ENCODE measurements at places on chromosomes 11 and 22.

DNA sequence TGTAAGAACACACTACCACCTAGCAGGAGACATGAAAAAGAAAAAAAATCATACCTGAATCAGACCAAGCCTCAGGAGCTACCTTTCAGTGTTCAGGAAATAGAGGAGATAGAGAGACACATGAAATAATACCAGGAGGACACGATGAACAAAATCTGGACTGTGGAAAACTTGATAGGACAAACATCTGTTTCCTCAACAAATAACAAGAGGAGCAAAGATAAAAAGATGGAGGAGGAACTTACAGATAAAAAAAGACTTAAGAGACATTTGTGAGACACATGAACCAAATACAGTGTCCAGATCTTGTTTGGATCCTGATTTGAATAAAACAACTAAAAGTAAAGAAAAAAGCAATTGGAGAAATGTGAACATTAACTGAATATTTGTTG, 12.4 kb upstream of the KCNE3 start:
- no peak for DNase-seq

DNA sequence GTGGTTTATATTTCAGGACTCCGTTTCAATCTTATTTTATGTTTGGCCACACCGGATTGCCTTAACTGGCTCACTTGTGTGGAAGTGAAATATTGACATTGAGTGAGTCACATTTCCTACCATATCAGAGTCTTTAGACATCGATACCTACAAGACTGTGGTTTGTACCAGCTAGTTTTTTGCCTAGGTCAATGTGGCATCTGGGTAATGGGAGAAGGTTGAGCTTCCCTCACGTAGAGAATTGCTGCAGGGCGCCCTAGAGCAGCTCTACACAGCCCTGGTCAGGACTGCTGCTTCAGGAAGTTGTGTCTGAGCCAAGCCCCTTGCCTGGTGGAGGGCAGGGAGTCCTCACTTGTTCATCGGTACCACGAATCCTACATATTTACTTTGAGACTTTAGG, 1.6 kb downstream of the GRAMD1B start:
- DNase-seq: no peak

DNA sequence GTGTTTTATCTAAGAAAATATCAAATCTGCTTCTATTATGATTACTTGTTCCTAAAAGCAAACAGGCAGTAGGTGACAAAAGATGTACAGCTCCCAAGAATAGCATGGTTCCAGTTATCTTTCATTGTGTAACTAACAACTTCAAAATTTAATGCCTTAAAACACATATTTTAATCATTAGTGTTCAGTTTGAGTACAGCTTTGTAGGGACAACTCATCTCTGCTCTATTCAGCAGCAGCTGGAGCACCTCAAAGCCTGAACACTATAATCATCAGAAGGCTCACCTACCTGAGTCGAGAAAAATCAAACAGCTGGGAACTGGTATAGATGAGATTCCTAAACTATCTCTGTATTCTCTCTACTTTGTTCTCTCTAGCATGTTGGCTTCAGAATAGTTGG, 24.3 kb upstream of the OR5B12 start:
- no peak for DNase-seq

DNA sequence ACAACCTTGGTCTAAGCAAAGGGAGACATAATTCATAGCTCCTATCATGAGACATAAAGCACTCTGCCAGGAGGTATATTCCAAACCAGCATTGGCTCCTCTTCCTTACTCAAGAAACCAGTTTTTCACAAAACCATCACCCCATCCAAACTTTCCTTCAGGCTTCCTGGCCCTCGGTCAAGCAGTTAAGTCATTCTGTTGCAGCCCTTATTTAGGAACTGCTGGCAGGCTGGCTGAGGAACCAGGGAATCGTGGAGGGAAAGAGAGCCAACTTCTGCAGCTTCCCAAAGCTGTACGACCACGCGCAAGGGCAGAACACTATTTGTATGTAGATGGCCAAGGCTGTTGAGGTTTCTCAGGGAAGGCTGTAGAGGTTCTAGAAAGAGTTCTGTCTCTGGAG, 680 bp downstream of the IFT46 start:
- DNase-seq: no peak

DNA sequence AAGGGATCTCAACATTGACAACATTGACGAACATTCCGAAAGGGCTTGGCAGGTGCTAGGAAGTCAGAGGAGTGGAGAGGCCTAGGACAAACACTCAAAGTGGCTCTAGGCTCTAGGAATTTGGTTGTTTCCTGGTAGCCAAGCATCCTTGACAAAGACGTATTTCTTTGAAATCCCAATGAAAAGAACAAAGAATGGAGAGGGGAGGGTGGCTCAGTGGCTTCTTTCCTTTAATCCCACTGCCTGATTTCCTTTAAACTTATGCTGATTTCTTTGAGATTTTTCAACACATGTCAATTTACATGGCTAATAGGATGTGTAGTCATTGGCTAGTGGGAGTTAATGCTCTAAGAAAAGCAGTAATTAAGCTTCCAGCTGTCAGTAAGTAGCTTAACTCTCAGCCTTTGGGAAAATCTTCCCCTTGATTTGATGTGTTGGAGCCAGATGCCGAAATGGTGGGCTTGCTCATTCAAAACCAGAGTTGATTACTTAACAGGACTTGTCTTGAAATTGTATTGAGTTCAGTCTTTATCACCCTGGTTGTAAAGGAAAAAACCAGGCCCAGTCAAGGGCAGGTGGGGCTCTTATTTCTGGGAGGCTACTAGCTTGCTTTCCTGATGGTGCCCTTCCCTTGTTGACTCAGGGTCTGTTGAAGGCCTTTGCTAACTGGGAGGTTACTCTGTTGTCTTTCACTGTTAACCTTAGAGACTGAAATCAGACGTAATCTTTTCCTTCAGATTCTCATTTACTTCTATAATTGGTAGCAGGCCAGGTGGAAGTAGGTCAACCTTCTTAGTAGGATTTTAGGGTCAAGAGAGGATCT, 44.6 kb upstream of the SORL1-AS1 start:
- DNase-seq: no peak

- no peak for DNase-seq
Observed at GRCh38 chr11:65390099-65390941, 3.9 kb downstream of the FRMD8 start.

DNA sequence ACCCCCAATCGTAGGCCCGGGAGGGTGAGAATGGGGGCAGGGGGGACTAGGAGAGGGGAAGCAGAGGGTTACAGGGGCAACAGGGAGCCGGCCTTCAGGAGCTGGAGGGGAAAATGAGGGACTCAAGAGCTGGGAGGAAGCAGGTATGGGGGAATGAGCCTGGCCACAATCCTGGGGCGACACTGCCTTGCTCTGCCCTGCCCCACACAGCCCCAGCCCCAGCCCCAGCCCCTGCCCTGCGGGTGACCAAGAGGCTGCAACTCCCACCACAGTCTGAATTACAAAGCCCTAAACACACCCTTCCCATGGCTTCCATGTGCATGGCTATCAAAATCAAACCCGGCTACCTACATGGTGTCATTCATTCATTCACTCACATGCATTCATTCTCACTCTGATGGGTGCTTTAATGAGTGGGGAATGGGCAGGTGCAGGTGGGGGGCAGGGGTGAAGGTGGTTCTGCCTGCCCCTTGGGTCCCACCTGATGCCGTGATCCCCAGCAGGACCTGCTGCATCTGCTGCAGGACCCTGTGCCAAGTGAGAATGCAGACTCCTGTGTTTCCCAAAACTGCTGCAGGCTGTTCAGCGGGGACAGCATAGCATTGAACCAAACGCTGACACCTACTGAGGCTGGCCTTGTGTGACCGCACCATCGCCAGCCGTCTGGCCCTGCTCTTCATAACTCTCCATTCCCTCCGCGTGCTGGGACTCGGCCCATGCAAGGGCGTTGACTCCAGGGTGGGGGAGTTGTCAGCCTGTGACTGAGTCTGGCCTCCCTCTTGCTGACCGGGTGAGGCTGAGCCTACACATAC, 9.5 kb upstream of the LINC01488 start:
- no peak for DNase-seq

DNA sequence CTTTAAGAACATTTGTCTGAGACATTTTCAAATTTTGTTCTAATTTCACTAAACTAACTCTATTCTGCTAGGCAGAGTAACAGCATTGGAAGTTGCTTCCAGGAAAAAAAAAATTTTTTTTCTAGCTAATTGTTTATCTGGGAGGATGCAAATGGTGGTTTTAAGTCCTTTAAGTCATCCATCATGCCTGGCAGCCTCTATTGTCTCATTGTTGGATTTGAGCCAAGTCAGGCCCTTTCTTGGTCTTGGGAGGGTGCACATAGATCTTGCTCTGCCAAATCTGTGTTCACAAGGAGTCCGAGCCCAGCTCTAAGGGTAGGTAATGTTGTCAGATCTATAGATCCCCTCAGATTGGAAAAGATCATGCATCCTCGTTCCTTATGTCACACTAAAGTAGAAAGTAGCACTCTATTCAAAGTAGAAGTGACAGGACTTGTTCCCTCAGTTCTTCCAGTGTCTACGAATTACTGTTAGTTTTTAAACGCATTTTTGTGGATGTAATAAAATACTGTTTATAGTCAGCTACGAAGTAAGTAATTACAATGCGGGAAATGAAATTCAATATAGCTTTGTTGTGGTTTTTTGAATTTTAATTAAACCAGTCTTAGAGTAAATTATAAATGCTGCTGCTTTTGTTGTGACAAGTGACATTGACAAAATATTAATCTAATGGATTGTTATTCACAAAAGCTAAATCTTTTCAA, 166.0 kb upstream of the RASSF10 start:
- DNase-seq: no peak

DNA sequence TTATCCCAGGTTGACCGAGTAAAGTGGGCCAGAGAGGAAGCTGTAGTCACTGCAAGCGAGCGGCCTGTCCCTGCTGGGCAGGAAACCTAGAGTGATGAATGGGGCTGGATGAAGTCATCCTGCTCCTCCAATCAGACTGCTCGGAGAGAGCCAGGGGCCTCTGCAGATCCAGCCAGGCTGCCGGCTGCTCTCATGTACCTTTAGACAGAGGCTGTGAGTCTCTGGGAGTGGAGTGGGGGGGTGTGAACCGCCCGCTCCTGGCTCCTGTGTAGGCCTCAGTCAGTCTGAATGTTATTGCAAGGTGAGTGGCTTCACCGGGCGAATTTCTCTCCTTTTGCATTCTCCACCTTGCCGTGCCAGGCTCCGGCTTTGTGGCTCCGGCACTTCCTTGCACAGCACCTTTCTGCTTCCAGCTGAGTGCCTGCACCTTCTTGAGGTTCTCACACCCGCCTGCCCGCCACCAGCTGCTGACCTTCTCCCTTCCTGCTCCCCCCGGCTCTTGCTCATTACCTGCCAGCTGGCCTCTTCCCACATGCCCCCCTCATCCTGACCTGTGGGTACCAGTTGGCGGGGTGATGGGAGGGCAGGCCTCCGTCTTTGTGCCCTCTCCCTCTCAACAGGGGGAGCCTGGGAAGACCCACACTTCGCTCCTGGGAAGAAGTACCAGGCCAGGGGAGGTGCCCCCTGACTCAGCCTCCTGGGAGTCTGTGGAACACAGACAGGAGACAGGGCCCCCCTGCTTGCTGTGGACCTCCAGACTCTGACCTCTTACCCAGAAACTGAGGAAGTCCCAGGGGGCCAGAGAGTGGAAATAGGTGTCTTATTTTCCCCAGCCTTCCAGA, 79.9 kb downstream of the GRAMD1B start:
- DNase-seq: no peak

DNA sequence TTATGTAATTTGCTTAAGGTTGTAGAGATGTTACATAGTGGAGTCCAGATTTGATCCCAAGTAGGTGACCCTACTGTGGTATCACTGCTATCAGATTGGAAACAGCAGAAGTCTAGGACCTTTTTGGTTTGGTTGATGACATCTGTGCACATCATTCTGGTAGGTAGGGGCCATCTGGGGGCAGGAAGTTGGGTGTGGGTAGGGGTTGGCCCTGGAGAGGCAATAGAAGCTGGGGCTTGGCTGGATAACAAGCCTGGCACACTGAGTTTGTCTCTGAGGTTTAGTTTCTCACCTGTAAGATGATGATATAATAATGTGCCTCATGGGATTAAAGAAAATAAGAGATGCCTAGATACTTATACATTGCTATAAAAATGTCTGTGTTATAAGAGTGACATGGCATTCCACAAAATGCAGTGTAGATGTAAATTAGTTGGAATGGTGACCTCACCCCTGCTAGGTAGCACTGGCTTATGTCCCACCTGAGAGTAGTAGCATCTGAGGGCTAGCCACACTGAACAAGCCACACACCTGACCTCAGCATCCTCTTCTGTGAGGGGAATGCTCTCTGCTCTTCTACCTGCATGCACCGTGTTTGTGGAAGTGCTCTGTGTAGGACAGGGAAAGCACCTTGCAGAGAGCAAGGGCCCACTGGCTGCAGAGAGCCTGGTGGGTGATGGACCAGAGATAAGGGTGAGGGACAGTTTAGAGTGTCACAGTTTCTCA, 36.9 kb downstream of the PTPRJ start:
- no peak for DNase-seq

DNA sequence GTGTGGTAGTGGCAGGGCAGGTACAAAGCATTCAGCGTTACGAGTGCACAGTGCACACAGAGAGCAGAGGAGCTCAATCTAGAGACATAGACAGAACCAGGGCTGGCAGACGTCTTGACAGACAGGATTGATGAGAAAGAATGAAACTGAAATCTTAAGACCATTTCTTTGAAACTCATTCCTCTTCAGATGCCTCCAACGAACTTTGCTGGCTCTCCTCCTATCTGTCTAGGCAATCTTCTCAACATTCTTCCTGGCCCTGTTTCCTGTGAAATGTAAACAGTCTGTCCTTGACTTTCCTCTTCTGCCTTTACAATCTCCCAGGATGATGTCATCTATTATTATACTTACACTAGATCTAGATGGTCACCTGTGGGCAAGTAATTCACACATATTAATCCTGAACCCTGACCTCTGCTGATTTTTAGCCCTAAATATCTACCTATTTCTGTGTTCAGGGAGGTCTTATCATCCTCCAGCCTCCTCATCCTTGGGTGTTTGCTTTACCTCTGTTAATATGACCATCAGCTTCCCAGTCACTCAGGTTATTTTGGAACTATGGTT, 119.5 kb downstream of the ENTHD1 start:
- DNase-seq: no peak

DNA sequence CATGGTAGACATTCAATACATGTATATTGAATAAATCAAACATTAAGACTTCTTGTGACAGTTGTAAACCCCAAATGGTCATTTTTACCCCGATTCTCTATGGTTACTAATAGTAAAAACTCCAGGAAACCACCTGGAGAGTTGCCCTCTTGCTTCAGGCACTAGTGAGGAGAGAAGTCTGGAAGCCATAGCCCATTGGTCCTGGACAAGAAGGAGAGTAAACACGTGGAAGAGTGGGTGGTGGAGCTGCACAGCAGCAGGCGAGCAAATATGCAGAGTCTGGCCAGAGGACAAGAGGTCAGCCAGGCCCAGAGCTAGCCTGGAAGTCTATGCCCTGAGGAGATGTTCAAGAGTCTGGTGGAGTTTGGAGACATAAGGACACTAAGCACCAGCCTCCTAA, 17.7 kb downstream of the DCHS1 start:
- no peak for DNase-seq

- DNase-seq: no peak
Observed at GRCh38 chr11:46594374-46594700, 514 bp upstream of the AMBRA1 start.

All from stimulated activated CD8-positive, alpha-beta memory T cell treated with anti-CD3 and anti-CD28 coated beads, Interleukin-12 subunit alpha, Interleukin-12 subunit beta, amount 100 ng/mL, for 1 hour (primary cell).